ENCODE measurements at places on chromosomes 2 and 18.

DNA sequence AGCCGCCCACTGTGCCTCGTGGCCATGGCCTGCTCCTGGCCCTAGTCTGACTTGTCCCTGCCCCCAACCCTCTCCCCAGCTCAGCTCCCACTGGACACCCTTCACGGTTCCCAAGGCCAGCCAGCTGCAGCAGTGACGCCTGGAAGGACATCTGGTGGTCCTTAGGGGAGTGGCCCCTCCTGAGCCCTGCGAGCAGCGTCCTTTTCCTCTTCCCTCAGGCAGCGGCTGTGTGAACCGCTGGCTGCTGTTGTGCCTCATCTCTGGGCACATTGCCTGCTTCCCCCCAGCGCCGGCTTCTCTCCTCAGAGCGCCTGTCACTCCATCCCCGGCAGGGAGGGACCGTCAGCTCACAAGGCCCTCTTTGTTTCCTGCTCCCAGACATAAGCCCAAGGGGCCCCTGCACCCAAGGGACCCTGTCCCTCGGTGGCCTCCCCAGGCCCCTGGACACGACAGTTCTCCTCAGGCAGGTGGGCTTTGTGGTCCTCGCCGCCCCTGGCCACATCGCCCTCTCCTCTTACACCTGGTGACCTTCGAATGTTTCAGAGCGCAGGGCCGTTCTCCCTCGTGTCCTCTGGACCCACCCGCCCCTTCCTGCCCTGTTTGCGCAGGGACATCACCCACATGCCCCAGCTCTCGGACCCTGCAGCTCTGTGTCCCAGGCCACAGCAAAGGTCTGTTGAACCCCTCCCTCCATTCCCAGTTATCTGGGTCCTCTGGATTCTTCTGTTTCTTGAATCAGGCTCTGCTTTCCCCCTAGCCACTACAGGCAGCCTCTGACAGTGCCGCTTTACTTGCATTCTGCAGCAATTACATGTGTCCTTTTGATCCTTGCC, 35.8 kb downstream of the ANO7 start:
- DNase-seq, result no peak

DNA sequence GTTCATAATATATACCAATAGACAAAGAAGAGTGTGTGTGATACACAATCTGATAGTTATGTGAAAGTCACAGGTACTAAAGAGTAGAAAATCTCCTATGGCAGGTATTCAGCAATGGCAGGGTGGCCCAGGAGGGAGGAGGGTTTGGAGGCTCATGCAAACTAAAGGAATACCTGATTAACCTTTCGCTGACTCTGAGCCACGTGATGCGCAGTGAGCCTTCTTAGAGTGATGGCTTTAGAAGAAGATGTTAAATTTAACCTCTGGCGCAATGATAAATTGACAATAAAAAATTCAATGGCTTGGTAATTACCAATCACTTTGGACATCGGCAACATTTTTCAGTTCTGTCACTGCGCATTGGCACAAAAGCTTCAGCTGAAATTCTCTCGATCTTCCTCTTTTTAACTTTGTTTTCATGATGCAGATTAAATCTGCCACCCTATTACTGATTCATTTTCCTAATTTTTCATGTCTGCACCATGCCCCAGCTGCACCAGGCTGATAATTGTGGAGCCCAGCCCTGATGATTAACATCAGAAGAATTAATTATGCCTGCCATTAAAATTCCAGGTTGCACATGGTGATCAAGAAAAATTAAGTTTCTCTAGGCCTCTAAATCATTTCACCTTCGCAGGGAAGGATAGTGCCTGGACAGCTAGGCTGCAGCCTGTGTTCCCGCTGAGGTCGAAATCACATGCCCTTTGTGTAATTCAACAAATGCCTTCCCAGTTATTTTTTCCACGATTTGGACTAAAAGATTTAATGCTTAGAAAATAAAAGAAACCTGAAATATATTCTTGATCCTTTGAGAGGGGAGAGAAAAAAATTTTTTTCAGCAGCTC, 250.6 kb upstream of the HNRNPA3 start:
- no peak for DNase-seq

GRCh38 chr18:58584200-58585127, 44.4 kb downstream of the ALPK2 start:
- DNase-seq, result no peak

DNA sequence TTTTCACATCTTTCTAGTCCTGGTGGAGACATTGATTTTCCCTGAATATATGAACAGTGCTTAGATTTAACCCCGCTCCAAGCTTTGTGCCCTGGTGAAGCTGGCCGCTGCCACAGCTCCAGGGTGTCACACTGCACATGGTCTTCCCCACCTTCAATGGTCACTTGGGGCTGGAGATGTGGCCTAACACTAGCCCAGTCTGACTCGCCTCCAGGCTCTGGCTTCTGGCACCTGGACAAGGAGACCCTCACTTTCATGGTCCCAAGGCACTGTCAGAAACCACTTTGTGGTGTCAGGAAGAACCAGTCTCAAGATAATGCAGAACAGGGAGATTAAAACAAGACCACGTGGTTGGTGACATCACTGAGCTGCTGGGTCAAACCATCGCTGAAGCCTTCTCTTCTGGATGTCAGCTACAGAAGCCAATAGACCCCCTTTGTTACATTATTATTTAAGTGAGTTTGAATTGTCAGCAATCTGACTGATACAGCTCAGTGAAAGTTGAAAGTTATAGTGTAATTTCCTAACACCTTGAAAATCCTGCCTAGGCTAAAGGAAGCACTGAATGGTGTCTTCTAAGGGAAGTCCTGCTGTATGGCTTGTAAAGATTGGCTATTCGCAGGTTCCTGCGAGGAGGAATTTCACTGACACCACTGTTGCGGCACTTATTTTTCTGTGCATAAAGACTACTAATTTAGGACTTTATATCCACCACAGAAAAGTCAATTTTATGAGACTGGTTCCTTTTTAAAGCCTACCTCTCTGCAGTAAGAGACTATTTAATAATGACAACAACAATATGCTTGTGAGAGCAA, 55.0 kb upstream of the CTDP1 start:
- no peak for DNase-seq

DNA sequence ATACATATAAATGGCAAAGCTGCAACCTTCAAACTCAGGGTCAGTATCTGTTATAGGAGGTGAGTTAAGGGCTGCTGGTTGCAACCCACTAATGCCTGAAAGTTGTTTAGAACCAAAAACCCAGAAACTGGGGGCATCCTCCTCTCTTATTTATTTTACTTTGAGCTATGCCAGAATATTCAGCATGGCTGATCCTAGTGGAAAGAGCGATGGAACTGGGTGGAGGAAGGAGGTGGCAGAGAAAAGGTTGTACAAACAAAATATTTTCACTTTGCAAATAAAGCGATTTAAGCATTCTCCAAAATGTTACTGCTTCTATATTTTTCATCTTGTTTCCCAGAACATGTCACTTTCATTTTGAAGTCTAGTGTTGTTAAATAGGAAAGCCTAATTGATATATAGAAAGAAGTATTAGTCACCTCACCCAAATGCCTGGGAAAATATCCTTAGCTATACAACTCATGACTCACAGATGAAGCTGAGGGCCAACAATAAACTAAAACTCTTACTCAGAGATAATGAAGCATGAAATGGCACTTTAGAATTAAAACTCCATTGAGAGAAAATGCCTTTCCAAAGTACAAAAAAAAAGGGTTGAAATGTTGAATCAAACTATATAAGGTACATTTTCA, 251.4 kb upstream of the UBE2E3 start:
- no peak for DNase-seq

- DNase-seq, result no peak
Measured at GRCh38 chr2:32807662-32808061, 139.1 kb upstream of the LTBP1 start.

- no peak for DNase-seq
Measured at GRCh38 chr2:174121175-174121574, 127.2 kb downstream of the OLA1 start.

DNA sequence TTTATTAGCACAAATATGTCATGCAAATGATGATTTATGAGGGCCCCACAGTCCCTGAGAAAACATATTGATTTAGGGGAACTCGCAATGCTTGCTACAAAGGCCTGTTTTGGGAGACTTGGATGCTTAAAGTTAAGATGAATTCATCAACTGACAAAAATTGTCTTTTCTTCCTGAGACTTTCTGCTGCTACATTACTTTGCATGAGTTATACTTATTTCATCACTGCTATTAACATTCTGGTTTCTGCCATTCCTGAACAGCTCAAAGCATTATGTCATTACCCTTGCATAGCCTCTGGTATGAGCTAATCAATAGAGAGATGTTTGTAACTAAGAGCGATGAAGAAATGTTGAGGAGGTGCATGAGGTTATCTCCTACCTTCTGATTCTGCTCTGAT, 74.4 kb downstream of the SOX11 start:
- DNase-seq, result no peak

- no peak for DNase-seq
Measured at GRCh38 chr18:69537183-69537582, 136.5 kb downstream of the DOK6 start.

GRCh38 chr18:7566567-7567473, at the start of gene PTPRM:
Gene PTPRM, plus strand, starts transcription at chr18:7567316. Its CDS starts 503 bp downstream, at chr18:7567819.
- no peak for DNase-seq

DNA sequence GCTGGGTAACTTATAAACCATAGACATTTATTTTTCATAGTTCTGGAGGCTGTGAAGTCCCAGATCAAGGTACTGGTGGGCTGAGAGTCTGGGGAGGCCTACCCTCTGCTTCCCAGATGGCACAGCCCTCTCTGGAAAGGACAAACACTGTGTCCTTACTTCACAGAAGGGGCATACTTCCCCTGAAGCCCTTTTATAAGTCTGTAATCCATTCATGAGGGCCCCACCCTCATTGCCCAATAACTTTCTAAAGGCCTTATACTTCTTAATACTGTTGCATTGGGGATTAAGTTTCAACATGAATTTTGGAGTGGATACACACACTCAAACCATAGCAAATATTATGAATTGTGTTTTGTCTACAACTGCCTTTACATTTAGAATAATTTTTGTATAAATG, 36.0 kb downstream of the ATIC start:
- no peak for DNase-seq

DNA sequence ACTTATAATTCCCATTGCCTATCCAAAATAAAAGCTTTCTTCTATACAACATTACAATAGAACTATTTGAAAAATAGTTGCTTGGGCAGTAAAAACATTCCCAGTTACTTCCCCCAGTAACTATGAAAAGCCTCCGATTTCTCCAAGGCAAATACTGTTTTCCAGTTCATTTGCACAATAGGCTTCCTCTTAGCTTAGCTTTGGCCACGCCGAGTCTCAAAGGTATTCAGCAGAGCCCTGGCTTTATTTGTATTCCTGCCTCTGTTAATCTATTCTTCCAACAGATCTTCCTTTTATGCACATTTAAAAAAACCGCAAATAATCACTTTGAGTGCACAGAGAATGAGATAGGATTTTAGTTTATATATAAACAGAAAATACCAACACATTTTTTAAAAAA, 836.8 kb upstream of the VRK2 start:
- no peak for DNase-seq

DNA sequence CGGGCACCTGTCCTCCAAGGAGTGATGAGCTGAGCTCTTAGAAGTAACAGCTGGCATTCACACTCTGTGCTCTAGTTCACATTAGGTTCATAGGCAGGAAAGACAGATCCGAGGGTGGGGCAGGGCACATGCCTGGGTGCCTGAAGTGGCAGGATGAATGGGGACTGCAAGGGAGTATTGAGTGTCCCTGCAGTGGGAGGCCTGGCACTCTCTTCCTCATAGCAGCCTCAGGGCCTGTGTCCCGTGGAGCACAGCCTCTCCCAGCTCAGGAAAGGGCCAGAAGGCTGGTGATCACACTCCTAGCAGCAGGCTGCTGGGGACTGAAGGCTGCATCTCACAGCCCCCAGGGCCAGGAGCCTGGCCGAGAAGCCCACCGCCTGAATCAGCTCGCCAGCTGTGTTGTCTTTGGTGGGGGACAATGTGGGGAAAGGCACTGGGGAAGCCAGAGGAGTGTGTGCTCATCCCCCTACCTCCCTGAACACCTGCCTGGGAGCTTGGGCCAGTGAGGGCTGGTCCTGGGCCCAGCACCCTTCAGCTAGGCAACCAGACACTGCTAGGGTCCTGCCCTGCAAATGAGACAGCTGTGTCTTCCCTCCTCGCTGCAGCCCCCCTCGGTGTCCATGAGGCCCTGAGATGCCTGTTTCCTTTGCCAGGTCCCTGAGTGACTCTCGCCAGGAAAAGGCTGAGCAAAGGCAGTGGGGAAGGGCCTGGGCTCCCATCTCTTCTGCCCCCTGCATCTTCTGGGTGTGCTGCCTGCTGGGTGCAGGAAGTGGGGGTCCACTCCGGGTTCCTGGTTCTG, 48.2 kb upstream of the HS6ST1 start:
- no peak for DNase-seq

All from stimulated activated CD8-positive, alpha-beta memory T cell treated with anti-CD3 and anti-CD28 coated beads, Interleukin-7, amount 100 ng/mL, for 24 hours (primary cell).